AG08396 (cell line): ENCODE measurements at places on chromosomes 3 and 15.

GRCh38 chr3:115758076-115758763 lies 134.9 kb downstream of the GAP43 start:
- DNase-seq = no peak

GRCh38 chr3:133896002-133896761 lies 500 bp upstream of the RAB6B start:
- peak; percentile 29 for DNase-seq

DNA sequence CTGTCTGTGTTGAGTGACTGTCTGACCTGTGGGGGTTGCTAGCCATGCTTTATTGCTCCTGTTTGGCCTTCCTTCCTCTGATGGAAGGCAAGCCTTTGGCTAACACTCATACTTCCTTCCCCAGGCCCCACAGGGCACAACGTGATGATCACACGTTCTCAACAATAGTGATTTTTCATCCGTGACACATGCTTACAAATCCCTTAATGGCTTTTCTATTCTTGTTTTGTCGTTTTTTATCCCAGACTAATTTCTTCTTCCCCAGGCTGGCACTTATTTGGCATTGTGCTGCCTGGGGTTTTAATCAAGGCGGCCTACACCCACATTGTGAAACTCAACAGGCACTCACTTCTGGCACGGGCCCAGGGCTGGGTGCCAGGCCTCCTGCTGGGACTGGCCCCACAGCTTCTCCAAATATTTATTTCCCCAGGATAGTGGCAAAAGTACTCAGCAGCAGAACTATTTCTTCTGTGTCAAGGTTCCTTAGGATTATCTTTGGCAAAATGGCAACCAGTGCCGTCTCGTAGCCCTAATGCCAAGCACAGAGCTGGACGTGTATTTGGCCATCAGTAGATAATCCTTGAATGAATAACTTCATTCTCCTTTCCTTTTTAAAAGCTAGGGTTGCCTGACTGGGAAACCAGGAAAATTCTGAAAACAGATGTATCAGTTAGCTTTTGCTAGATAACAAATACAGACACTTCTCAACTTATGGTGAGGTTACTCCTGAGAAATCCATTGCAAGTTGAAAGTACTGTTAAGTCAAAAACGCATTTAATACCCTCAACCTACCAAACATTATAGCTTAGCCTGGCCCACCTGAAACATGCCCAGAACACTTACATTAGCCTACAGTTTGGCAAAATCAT lies 30.6 kb downstream of the CMTM7 start:
- peak; percentile 72 for DNase-seq

DNA sequence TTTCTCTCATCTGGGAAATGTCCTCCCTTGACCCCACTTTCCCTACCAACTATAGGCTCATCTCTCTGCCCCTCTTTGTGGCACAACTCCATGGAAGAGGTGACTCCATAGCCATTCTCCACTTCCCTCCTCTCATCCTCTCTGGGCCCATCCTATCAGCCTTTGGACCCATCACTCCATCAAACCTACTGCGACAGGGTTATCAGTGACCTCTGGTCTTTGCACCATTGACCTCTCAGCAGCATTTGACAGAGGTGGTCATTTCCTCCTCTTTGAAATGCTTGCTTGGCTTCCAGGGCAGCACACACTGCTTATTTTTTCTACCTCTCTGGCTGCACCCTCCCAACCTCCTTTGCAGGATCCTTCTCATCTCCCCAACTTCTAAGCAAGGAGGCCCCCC lies 113.1 kb upstream of the SLC25A36 start:
- DNase-seq = no peak

- DNase-seq = no peak
Observed at GRCh38 chr15:31254431-31255175, 72.0 kb upstream of the KLF13 start.

GRCh38 chr3:193845144-193845543 lies 252.1 kb downstream of the OPA1 start:
- no peak for DNase-seq

DNA sequence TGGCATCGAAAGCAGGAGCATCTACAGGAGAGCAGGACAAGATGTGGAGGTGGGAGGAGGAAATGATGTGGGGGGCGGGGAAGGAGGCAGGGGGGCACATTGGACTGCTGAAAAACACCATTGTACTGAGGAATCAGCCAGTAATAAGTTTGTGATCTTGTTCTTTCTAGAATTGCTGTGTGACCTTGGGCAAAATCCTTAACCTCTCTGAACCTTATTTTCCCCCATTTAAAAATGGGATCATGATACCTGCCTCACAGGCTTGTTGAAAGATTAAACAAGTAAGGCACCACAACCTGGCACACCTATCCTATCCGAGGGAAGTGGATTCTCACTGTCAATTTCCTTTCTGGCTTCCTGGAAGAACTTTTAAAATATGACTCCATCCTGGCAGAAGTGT lies 56.9 kb upstream of the ARRDC4 start:
- no peak for DNase-seq

GRCh38 chr15:52480990-52481389 lies 47.7 kb downstream of the MYO5A start:
- no peak for DNase-seq

DNA sequence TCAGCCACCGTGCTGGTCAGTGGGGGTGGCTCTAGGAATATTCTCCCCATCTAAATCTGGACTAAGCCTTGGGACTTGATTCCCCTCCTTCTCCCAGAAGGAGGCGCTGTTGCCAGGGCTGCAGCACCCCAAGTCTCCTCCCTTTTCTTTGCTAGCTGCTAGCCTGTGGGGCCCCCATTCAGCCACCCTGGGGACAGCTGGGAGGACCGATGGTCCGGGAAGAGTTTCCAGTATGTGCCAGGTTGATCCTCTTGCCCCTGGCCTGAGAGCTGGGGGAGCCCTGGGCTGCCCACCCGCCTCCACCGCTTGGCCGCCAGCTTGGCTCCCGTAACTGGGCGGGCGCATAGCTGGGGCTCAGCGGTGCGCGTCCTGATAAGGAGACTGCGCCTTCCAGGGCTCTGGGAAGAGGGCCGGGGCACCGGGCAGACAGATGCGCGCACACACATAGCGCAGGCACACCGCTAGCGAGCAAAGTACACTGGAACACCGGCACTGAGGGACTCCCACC lies 4.2 kb downstream of the SMAD6 start:
- peak; percentile 74 for DNase-seq

GRCh38 chr3:159059395-159059794 lies 257.5 kb downstream of the MFSD1 start:
- DNase-seq = no peak

DNA sequence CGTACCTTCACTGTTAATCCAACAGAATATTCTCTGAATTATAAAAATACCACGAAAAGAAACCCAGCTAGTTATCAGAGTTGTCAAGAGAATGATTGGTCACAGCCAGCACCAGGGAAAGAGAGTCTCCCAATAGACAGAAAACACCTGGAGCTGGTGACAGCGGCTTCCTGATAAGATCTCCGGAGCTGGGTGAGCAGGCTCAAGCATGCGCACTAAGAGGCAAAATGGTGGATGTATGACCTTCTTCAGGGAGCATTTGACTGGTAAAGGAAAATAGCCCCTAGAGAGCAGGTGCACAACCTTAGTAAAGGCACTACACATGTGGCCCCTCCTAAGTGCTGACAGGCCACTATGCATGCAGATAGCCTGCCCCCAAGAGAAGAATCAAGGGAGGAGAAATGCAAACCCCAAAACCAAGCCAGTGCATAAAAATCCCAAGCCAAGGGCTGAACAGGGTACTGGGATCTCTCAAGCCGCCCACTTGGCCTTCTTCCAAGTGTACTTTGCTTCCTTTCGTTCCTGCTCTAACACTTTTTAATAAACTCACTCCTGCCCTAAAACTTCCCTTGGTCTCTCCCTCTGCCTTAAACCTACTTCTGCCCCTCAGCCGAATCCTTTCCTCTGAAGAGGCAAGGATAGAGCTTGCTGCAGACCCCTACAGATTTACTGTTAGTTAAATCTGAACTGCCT lies 93.2 kb downstream of the UACA start:
- no peak for DNase-seq

GRCh38 chr3:4980229-4981203 lies 1.3 kb downstream of the BHLHE40 start:
- DNase-seq = peak; percentile 84

DNA sequence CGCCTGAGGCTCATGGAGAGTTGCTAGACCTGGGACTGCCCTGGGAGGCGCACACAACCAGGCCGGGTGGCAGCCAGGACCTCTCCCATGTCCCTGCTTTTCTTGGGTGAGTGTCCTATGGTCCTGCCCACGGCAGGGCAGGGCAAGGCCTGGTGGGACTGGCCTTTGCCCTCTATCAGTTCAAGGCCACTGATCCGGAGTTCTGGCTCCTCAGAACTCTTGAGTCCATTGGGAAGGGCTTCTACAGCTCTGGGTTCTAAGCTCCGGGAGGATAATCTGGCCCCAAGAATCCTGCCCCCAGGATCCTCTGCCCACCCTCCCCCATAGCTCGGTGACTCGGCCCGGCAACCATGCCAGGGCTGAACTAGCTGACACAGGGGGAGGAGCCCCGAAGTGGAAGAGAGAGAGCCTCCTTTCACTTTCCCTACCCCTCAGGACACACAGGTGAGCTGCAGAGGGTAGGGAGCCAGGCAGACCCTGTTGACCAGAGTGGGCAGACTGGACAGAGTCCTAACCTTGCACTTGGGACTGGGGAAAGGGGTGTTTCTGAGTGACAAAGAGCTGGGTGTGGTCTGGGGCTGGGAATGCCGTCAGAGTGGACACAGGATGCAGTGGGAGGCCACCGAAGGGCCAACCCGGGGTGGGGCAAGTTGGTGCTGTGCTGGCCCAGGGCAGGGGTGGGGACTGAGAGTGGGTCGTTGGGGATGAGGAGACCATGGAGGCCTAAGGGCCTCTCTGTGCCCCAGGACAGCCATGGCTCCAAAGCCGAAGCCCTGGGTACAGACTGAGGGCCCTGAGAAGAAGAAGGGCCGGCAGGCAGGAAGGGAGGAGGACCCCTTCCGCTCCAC lies 664 bp downstream of the PARP3 start:
- DNase-seq = peak; percentile 91

DNA sequence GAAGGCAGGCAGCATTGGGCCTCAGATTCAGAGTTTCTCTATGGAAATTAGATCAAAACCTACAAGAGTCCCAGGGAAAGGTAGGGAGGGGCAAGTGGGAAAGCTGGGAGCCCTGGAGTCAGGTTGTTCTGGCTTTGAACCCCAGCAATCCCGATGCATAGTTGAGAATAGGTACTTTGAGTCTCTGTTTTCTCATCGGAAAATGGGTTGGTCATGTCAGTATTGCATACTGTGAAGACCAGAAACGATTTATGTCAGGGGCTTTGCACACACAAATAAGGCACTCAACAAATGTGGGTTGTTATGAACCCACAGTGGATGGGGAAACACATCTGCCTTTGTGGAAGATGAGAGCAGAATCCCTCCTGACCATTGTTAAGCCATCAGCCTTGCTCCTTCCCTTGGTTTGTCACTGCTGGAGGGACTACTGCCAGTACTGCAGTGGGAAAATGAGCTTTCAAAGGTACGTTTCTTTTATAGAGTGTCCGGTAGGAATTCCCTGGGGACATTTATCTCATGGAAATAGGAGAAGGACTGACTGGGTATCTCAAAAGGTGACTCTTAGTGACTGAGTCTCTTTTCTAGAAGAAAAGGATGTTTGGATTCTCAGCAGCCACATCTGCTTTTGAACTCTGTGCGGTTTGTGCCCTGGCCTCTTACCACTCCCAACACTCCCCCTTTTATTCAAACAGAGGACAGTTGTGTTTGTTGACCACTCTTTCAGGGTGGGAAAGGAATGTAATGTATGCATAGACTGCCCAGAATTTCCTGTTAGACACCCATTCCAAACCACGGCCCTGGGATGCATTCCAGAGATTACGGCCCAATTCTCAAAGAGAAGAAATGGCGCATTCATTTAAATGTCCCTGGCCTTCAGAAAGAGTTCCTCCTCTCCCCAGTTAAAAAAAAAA lies 54.6 kb upstream of the VILL start:
- peak; percentile 76 for DNase-seq

DNA sequence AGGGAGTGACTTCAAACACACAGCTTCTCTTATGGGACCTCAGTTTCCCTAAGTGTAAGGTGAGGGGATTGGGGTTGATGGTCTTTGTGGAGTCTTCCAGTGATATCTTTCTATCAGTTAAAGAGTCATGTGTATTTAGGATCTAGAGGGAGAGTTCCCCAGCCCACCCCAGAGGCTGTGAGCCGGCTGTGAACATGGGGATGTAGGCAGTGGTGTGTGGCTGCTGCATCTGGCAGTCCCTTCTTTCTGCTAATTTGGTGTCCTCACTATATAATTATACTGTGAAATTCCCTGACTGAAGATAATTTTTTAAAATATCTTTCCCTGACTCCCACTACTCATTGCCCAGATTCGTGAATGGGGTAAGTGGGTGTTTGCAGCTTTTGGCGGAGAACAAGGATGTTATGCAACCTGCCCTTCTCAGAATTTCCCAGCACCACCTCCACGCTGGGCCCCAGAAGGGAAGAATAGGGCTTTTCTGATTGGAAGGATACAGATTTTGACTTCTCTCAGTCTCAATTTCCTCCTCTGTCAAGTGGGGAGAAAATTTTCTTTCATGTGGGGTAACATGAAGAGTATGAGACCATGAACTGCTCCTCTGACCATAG lies 79.0 kb upstream of the RASGRF1 start:
- DNase-seq = no peak

- no peak for DNase-seq
Observed at GRCh38 chr15:52466134-52466701, 62.5 kb downstream of the MYO5A start.

DNA sequence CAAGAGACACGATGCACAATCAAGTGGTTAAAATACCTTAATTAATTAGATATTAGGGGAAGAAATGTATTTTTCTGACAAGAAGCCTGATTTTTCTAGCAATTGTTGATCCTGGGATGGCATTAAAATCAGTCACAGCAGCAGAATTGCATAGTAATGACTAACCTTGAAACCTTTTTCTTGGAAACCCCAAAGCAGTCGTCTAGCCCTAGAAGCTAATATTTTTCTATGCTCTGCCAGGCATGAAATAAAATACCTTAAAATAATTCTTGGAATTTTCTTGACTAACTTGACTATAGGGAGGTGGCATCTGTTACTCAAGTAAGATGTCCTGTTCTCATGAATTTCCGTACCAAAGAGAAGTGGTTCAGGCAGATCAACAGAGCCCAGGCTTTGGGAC lies 204.1 kb downstream of the THRB start:
- no peak for DNase-seq

- no peak for DNase-seq
Observed at GRCh38 chr15:68278595-68279405, 1.3 kb downstream of the FEM1B start.

DNA sequence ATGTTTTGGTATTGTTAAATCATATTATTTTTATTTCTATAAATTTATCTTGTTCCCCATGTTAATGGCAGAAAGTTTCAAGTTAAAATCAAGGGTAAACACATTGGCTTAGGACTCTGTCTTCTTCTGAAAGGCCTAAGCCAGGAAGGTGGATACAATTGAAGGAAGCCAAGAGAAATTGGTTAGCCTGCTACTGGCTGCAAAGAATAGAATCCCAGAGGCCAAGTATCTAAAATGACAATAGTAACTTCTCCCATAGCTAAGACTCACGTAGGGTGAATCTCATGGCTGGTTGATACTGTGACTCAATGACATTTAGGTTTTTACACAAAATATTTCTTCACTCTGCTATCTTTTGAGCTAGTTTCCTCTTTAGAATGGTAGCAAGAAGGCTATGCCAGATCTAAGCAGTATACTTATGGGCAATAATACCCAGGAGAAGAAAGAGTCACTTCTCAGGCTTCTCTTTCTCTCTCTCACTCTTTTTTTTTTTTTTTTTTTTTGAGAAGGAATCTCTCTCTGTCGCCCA lies 621.5 kb upstream of the TBL1XR1 start:
- DNase-seq = no peak
